Esophagus muscularis mucosa (tissue), 4 donors: ENCODE measurements at places on chromosomes 2 and 18. TPM values are rescaled to one million over a fixed set of nuclear protein-coding genes. Genes with fewer than 3 reads are reported as not detected.

DNA sequence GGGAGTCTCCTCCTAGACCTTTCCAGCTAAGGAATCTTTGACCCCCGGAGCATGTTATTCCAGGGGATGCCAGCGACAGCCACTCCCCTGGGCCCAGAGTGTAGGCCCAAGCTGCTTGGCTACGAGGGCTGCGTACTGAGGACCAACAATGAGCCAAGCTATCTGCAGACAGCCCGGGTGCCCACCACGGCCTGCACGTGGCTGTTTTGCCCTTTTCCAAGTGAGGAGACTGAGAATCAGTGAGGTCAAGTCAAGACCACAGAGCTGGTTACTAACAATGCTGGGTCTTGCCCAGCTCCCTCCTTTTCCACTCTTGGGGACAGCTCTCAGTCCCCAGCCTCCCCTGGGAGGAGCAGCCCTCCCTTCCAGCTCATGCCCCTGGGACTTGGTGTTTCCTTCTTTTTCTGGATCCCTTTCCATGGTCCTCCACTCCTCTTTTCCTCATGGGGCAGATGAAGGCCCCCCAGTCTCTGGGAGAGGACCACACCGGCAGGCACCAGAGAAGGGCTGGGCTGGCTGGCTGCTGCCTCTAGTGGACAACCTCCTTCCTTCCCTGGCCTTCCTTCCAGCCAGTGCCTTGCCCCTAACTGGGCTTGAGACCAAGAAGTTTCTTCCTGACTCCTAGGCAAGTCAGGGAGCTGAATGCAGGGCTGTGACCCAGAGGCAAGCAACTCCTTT lies 550 bp upstream of the MALL start:
- DNase-seq, result peak; percentile 92

DNA sequence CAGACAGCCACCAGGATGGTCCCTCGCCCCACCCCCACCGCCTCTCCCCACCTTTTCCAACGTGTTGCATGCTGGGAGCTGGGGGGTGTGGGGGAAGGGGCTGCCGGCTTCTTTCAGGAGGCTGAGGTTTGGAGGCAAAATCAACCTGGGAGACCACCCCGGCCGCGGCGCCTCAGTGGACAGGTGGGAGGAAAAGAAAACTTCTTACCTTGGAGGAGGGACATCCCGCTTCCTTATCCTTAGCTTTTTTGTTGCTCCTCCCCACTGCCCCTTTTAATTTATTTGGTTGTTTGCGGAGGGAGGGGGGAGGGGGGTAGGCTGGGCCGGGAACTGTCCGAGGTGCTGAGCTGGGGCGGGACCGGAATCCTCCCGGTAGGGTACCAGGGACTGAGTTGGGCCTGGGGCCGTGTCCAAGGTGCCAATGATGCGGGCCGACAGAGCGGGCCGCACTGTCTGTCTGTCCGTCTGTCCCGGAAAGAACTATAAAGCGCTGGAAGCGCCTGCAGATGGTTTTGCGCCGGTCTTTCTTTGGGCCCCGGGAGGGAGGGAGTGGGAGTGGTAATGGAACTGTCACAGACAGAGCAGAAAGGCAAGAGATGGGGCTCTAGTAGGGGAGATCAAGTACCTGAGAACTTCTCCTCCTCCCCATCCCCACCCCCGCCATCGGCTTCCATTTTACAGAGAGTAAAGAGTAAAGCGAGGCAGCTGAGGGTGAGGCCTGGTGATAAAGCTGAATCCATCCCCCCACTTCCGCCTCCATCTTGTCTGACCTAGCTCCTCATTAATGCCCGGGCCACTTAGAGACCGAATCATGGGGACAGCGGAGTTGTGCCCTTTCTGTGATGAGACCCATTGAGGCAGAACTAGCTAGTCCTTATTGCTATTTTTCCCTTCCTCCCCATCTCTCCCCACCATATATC lies 2.4 kb downstream of the CDK5R2 start:
- DNase-seq, result no peak

- DNase-seq, result no peak
These were observed 213.8 kb downstream of the BCL2 start for GRCh38 chr18:63105636-63106316.

DNA sequence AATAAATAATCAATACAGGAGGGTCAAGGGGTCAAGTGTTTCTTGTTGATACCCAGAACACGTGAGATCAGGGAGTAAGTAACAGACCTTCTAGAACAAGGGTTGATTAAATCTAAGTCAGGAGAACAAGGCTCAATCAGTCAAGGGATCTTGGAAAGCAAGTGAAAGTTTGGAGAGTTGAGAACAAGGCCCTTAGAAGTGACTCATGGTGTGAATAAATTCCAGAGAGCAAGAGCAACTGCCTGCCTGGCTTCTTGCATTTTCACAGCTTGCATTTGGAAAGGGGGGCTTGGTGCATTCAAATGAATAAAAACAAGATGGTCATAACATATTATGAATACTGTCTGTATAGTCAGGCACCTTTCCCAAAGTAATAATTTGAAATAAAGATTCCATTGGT lies 256.1 kb downstream of the DPP10 start:
- DNase-seq, result no peak

Gene KCNIP3
- 29.9 TPM for total RNA-seq

Gene IRS1
- 47.6 TPM for total RNA-seq

Gene TMEM163
- 1.3 TPM for total RNA-seq

Gene GREB1L
- 14.4 TPM for total RNA-seq

- DNase-seq, result no peak
These were observed 21.9 kb upstream of the CERS6 start for GRCh38 chr2:168434146-168434545.

DNA sequence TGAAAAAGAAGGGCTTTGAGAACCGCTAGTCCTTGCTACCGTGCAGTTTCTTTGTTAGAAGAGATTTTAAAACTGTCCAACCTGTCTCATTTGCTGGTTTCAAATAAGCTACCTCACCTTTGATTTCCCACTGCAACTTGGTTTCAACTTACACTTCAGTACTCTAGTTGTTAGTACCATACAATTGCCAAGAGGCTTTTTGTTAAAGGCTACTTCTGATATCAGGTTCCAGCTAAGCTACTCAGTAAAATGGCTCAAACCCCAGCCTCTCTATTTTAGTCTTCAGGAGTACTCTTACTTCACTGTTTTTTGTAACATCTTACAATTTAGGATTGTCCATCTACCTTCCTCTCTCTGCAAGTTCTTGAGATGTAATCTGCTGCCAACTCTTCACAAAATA lies 91.6 kb downstream of the INO80D start:
- peak; percentile 2 for DNase-seq

DNA sequence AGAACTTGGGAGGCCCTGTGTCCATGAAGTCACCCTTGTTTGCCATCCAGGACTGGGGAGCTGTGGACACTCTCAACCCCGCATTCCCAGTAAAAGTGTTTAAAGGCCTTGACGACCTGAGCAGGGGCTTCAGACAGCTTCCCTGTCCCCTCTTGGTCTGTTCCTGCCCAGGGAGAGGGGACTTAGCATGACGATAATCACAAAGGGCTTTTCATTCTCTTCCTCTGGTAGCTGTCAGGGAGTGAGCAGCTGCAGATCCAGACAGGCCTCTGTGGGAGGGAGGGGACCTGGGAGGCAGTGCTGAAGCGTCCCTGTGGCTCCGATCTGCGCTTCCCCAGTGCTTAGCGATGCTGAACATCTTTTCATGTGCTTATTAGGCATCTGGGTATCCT lies 77.8 kb upstream of the HS6ST1 start:
- DNase-seq, result no peak

GRCh38 chr2:221816566-221816965 lies 244.5 kb upstream of the EPHA4 start:
- peak; percentile 39 for DNase-seq

GRCh38 chr2:109528811-109529501 lies 84.8 kb downstream of the SEPTIN10 start:
- DNase-seq, result no peak

Gene MARCHF4
- total RNA-seq, result not detected

GRCh38 chr2:146412625-146413024 lies 1432.2 kb upstream of the ACVR2A start:
- no peak for DNase-seq

DNA sequence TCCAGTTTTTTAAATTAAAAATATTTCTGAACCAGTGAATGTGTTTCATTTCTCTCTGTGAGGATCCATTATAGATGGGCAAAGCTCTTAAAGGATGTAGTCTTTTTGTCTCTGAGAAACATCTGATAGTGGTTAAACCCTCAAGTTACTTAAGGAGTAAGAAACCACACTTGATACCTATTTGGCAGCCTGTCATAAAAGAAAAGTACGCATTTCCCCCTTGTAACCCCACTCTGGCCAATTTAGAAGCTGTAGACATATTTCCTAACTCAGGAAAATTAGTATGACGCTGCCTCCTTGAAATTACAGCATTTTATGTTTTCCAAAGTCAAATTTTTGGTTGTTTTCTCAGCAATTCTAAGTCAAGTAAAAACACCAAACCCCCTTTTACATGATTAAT lies 2.0 kb downstream of the STAT4 start:
- no peak for DNase-seq

Gene FOXI3
- total RNA-seq, result not detected

Gene CD8B
- not detected for total RNA-seq

Gene DSG4
- total RNA-seq, result not detected

DNA sequence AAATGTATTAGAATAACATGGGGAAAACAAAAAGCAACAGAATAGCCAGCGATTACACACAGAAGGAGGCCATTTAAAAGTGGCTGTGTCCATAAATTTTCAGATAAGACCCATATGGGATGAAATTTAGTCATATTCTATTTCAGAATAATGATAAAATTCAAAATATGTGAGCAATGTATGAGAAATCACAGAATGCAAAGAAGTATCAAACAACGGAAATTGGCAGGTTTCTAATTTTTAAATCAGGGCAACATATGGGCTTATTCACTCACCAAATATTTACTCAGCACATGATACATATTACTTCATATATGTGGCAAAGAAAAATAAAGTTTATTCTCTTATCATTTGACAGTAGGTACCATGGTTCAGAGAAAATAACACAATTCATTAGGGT lies 208.5 kb downstream of the GRB14 start:
- no peak for DNase-seq

Gene TNFAIP6
- total RNA-seq, result 4.2 TPM

Gene DLGAP1
- 1.3 TPM for total RNA-seq

- DNase-seq, result no peak
These were observed 69.3 kb downstream of the ATP8B1 start for GRCh38 chr18:57733861-57734260.

GRCh38 chr2:7014174-7014640 lies 97.0 kb downstream of the RNF144A start:
- no peak for DNase-seq

- DNase-seq, result no peak
These were observed 122.3 kb downstream of the HAUS1 start for GRCh38 chr18:46226461-46226860.

Gene REG1B
- total RNA-seq, result not detected

GRCh38 chr2:111912547-111912946 lies 14.1 kb downstream of the MERTK start:
- DNase-seq, result no peak

Gene GTF2A1L
- 39.5 TPM for total RNA-seq

Gene KCNS3
- 37.4 TPM for total RNA-seq

GRCh38 chr2:181876614-181877063 lies 14.9 kb upstream of the ITPRID2 start:
- DNase-seq, result no peak

Gene ABCG8
- not detected for total RNA-seq

GRCh38 chr2:217520356-217521010 lies 482.3 kb downstream of the TNS1 start:
- DNase-seq, result no peak

Gene UGT1A3
- not detected for total RNA-seq

DNA sequence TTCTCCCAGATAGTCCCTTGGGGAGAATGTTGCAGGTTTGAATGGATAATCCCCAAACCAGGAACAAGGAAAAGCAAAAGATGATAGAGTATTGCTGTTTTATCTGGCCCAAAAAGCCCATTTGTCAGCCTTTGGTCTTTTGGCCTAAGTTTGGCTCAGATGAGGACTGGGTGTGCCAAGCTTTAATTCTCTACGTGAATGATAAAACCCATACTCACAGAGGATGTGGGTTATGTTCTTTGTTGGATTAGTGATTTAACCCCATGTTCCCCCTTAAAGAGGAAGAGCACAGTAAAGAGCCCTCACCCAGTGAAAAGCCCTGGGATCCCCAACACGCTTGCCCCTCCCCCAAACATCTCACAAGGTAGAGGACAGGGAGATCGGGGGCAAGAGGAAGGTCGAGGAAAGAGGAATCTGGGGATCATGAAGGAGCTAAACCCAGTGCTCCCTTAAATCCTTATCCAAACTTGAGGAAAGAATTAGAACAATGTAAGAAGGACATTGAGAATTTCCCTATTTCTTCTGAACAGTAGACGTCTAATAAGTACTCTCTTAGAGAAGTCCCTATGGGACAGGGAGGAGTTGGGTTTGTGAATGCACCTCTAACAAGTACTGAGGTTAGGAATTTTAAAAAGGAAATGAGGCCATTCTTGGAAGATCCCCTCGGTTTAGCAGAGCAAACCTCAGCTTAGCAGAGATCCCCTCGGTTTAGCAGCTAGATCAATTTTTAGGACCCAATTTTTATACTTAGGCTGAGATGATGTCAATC lies 105.0 kb downstream of the HIBCH start:
- no peak for DNase-seq

GRCh38 chr2:104863468-104864279 lies 9.8 kb downstream of the POU3F3 start:
- DNase-seq, result no peak

DNA sequence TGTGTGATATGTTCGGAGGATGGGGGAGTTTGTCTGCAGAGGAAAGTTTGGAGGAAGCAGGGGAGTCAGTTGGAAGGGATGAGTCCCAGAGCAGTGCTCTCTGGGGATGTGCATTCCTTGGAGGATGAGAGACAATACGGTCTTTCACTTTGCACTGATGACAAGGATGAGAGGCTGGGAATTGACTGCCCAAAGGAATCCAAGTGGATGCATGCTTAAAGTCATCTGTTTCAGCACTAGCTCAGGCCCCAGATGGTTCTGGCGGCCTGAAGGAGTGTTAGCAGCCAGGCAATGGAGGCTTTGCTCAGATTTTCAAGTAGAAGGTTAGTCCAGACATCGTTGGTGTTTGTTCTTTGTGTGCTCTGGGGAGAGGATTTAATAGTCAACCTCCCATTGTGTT lies 100.2 kb downstream of the CRIM1 start:
- DNase-seq, result no peak

GRCh38 chr2:26578113-26578458 lies 63.1 kb downstream of the CIB4 start:
- no peak for DNase-seq

Gene TUBA3E
- total RNA-seq, result not detected

GRCh38 chr2:178194600-178195389 lies 483 bp downstream of the OSBPL6 start:
- no peak for DNase-seq

Gene DSC2
- 4.6 TPM for total RNA-seq

DNA sequence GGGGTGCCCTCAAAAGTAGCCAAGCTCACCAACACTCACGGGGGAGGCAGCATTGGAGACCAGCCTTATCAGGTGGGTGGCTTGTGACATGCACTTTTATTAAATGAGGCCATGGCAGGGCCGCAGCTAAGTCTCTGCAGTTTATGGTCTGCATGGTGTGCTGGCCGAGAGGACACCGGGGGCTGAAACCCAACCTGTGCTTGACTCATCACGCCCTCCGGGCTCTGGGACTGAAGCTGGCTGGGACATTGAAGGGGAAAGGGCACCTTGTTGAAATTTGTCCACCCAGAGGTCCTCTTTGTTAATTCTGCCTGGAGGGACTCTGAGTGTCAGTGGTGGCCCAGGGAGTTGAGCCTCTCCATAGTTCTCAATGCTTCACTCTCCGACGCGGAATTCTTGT lies 17.7 kb upstream of the NTSR2 start:
- no peak for DNase-seq

Gene FAM98A
- 337 TPM for total RNA-seq

Gene LRATD1
- 5.6 TPM for total RNA-seq
